ENCODE measurements at places on chromosomes 2 and 18. TPM values are rescaled to one million over a fixed set of nuclear protein-coding genes. Genes with fewer than 3 reads are reported as not detected.

The L3MBTL4 gene
- not detected for total RNA-seq

The NFATC1 gene
- 3.7 TPM for total RNA-seq

The KLHL30 gene
- not detected for total RNA-seq

The CLHC1 gene
- 6.9 TPM for total RNA-seq

The ALPP gene
- total RNA-seq, result not detected

The ITGA4 gene
- total RNA-seq, result 126 TPM

The GPR155 gene
- total RNA-seq, result 9.2 TPM

The ZSWIM2 gene
- total RNA-seq, result not detected

The DIPK1C gene
- total RNA-seq, result not detected

The WDR43 gene
- 40.4 TPM for total RNA-seq

The ABCG8 gene
- total RNA-seq, result not detected

The FBXO41 gene
- total RNA-seq, result 0.29 TPM

The RPRD1A gene
- 45.0 TPM for total RNA-seq

The GAL3ST2 gene
- total RNA-seq, result not detected

The NEU4 gene
- total RNA-seq, result not detected

The ALPI gene
- total RNA-seq, result not detected

The OBSL1 gene
- total RNA-seq, result 52.1 TPM

The MAL gene
- not detected for total RNA-seq

The GCG gene
- total RNA-seq, result not detected

The CERKL gene
- total RNA-seq, result not detected

The ARMC9 gene
- 62.6 TPM for total RNA-seq

The SPAST gene
- 19.3 TPM for total RNA-seq

The HOXD1 gene
- not detected for total RNA-seq

The ACMSD gene
- total RNA-seq, result not detected

The AQP12A gene
- total RNA-seq, result not detected

The UGT1A10 gene
- total RNA-seq, result not detected

The FOXI3 gene
- total RNA-seq, result not detected

The FASTKD2 gene
- 34.6 TPM for total RNA-seq

The TFCP2L1 gene
- total RNA-seq, result not detected

The TLK1 gene
- 11.0 TPM for total RNA-seq

The MEIS1 gene
- 55.5 TPM for total RNA-seq

The AMER3 gene
- not detected for total RNA-seq

The MROH2A gene
- not detected for total RNA-seq

The PRSS56 gene
- total RNA-seq, result not detected

The HRH4 gene
- not detected for total RNA-seq

The RBM43 gene
- total RNA-seq, result 5.2 TPM

The CFC1 gene
- not detected for total RNA-seq

The ELMOD3 gene
- total RNA-seq, result 27.4 TPM

The CXCR2 gene
- total RNA-seq, result not detected

The ANKRD53 gene
- 3.2 TPM for total RNA-seq

The SH2D6 gene
- total RNA-seq, result not detected

The FARSB gene
- 26.5 TPM for total RNA-seq

The THSD7B gene
- under 0.01 TPM for total RNA-seq

The DCDC2C gene
- not detected for total RNA-seq

The CLEC4F gene
- total RNA-seq, result not detected

The SPATA3 gene
- not detected for total RNA-seq

The SPRED2 gene
- 15.1 TPM for total RNA-seq

The SIX2 gene
- not detected for total RNA-seq

The ASXL3 gene
- total RNA-seq, result not detected

The FHOD3 gene
- under 0.01 TPM for total RNA-seq

Data from myometrial cell (primary cell).